Cardiac septum (tissue), 1 donor: ENCODE measurements at places on chromosomes 7 and 10.

DNA sequence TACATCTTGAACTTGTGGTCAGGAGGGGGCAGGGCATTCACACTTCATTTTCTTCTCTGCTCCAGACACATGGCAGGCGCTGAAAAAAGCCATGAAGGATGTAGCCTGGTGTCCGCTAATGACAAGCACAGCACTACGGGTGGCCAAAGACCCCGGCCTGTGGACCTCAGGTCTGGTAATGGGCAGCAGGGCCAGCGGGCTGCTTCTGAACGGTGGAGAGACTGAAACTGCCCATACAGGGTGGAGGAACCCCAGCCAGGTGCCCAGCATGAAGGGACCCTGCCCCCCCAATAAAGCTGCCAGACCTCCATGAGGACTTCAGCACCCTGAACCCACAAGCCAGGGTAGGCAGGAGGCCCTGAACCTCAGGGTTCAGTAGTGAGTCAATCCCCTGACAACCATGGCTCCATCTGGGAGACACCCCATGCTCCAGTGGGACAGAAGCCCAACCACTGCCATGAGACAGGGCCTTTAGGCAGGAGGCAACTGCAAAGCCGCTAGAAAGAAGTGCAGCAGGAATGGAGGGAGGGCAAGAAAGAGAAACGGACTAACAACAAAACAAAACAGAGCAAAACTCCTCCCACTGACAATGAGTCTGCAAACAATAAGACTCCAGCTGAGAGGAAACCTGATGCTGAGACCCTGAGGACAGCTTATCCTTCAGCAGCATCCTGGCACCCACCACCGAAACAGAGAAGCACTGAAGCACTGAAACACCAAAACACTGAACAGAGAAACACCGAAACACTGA is 140.2 kb upstream of the PPP2R2D start:
- no peak for DNase-seq

GRCh38 chr10:95459446-95460045 is 101.6 kb downstream of the SORBS1 start:
- no peak for DNase-seq

- no peak for DNase-seq
Observed at GRCh38 chr10:76122056-76122455, 690.6 kb downstream of the LRMDA start.

DNA sequence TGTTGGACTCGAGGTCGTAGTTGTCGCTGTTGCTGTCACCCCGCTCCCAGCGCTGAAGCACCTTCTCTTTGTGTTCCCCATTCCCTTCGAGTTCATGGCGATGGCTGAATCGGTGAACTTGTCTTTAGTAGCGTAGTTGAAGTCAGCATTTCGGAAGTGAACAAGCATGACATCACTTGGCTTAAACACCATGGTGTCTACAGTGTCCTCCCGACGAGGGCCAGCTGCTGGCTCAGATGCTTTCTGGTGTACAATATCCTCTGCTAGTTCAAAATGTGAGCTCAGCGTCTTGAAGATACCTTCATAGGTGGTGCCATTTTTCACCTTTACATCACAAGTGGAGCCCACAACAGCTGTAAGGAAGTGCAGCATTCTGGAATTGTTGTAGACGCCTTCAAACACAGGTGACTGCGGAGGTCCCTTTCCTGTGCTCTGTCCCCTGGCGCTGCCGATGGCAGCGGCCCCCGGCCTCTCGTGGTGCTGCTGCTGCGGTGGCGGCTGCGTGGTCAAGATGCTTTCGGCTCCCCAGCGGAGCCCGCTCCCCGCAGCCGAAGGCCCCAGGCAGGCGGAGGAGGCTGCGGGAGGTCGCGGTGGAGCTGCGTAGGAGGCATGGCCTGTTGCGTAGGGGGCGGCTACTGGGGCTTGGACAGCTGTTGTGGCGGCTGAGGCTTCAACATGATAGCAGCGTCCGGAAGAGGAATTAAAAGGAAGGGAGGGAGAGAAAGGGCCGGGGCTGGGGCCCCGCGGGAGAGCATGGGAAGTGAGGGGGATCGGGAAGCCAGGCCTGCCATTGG is 59.3 kb downstream of the ANKMY2 start:
- DNase-seq = no peak

DNA sequence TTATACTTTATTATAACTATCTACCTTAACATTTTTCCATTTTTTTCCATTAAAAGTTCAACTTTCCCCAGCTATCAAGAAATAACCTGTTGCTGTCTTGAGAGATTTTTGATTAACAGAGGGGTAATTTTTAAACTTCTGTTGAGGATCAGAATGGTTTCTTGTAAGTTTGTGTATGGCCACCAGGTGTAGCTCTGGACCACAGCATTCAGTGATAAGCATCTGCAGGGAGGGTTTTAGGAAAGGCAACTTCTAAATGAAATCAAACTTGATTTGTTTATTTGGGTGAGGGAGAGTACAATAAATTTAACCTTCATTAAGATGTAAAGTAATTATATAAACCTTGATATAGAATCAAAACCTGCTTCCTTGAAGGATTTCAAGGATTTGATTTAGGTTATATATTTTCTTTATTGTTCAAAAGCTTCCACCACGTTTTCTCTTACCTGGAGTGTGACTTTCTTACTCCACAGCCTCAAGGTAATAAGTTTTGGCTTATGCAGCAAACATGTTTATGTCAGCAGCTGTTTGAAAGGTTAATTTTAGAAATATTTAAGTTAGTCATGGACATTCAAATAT is 153.3 kb downstream of the STK31 start:
- no peak for DNase-seq

DNA sequence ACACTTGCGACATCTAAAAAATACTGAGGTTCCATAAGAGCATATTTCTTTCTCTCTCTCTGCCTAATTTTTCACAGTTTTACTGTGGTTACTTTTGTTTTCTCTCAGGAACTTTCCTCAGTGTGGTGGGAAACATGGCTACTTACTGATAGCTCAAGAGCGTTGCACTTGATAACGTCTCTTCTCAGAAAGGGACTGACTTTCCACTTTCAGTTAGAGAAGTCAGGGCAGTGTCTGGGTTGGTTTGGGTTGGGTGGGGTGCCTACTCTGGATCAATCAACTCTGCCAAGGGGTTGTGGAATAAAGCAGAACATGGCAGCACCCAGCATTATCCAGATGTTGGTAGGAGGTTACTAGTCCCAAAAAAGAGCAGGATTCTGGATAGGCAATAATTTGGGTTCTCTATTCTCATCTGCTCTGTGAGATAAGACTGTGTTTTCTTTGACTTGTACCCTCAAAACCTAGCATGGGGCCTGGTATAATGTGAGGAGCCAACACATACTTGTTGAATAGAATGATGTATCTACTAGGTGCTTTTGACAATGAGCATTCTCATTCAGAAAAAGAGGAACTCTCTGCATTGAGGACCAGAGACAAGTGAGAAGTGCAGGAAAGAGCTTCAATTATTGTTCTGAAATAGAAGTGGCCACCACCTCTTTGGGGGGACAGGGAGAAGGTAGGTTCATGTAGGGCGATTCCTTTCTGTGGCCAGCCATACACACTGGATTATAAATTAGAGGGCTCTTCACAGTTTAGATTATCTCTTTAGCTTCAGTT is 315.7 kb downstream of the REEP3 start:
- no peak for DNase-seq

DNA sequence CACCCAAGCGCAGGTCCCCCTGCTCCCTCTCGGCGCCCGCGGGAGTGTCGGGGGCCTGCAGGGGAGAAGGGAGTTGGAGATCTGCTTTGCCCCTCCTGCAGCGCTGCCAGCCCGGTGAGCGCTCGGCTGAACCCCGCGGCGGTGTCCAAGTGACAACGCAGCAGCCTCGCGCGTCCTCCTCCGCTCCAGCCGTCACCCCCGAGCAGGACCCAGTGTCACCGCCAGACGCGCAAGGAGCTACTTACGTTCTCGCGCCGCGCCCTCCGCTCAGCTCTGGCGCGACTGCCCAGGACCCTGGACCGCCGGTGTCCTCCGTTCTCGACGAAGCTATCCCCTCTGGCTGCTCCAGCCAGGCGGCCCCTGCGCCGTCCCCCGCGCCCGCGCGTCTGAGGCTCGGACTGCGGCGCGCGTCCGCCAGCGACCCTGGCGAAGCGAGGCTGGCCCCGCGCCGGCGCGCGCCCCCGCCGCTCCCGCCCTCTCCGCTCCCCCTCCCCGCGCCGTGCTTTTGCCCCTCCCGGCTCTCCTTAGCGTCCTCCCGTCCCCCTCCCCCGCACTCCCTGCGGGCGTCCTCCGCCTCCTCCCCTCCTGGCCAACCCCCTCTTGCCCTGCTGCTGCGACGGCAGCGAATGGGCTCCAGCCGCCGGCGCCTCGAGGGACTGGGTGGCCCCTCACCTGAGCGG is at the start of gene NRCAM:
NRCAM (minus strand) TSS at position 439 of the 680 bp plus-strand sequence. CDS start 216,372 bp downstream, outside the sequence.
- no peak for DNase-seq

DNA sequence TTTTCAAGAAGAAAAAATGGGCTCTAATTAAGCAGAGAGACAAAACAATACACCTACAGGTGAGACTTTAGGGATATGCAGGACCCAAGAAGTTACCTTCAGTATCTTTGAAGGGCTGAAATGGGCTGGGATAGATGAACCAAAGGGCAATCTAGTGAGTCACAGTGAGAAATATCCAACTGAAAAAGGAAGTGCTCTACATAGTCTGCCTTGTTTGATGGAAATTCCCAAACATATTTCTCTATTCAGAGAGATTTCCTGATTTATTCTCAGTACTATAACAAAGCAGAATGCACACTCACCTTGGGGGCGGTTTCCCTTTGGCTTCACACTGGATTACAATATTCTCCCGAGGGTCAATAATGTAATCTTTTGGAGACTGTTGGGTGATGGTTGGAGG is 104.1 kb upstream of the LAMB4 start:
- DNase-seq = no peak

GRCh38 chr7:96737545-96738050 is 28.0 kb upstream of the SEM1 start:
- DNase-seq = no peak

GRCh38 chr7:155979566-155979965 is 167.3 kb upstream of the SHH start:
- no peak for DNase-seq

DNA sequence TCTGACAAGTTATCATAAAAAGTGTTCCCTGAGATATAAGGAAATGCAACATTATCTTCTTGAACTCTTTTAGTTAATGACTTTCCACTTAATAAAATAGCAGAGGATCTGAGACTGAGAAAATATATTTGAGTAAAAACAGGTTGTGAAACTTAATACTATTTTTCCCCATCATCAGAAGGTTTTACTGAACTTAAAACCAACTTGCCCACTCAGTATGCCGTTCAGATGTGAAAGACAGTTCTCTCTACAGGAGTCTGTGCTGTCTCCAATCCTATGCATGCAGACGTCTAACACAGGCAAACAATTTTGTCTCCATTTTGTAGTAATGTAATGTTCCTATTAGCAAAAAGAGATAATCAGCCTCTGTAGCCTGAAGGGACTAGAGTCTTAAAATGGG is 38.2 kb upstream of the CYP2C18 start:
- no peak for DNase-seq

- DNase-seq = no peak
Observed at GRCh38 chr10:86401588-86402282, 35.1 kb upstream of the GRID1 start.

DNA sequence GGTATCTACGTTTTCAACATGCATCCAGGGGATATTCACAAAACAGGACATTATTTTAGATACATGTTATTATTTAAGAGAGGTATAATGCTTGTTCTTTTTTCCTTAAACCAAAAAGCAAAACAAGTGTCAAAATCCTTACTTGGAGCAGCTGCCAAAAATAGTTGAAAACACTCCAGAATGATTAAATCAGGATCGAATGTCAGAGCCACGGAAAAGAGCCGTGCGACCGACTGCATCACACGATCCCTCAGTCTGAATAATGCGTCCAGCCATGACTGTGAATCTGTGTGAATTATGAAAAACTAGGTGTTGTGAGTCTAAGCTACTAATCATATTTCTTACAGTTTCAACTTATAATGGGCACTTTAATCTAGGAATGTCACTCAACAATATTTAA is 126.0 kb downstream of the PARD3 start:
- DNase-seq = no peak

DNA sequence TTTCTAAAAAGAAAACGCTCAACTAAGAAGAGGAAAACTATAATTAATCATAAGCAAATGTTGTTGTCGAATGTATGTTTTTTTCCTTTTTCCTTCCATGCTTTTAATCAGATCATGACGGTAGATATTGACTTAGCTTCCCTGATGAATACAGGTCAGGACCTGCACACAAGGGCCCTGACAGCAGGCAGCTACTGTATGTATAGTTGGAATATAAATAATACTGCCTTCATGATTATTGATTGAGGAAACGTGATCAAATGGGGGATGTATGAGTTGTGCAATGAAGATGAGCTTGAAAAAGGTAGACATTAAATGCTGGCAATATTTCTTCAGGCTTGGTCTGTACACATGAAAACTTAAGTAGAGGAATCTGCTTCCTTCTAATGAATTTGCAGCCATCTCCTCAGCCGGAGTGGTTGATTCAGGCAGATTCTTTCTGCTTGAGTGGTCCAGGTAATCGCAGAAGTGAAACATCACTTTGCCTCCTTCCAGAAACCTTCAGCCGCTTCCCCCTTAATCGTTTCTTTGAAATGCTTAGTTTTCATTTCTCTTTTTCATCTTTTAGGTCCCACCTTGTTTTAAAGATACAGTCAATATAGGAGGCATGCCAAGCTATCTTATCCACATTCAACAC is 656.5 kb downstream of the SDK1 start:
- no peak for DNase-seq

- no peak for DNase-seq
Observed at GRCh38 chr10:17685233-17685840, 41.4 kb downstream of the STAM start.

DNA sequence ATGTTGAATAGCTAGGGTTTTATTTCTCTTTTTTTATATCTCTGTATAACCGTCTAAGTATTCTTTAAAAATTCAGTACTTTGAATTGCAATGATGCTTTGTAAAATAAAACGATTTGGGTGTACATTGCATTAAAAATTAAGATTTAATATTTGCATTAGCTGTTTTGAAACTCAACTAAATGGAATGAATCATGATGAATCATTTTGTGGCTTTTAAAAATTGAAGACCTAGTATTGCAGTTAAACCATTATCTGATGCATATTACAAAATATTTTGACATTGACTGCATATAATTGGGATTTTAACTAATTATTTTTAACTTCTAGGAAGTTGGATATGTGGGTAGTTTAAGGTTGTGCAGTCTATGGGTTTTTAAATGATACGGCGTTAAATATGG is 314.0 kb downstream of the CDK14 start:
- no peak for DNase-seq

DNA sequence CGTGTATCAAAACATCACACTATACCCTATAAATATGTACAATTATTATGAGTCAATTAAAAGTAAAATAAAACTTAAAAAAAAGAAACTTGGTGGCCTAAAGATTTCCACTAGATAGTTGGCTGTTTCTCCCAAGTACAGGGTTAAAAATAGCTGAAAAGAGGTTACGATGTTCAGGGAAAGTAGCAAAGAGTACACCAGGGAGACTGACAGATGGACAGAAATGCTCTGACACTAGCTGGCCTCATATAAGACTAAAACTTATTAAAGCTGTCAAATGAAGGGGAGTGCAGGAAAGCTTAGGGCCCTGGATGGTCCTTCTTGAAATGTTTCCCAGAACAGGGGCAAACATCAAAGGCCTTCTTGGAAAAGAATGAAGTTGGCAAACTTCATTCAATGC is 51.3 kb downstream of the TCAF1 start:
- DNase-seq = no peak
